ENCODE measurements at places on chromosomes 4 and X.

DNA sequence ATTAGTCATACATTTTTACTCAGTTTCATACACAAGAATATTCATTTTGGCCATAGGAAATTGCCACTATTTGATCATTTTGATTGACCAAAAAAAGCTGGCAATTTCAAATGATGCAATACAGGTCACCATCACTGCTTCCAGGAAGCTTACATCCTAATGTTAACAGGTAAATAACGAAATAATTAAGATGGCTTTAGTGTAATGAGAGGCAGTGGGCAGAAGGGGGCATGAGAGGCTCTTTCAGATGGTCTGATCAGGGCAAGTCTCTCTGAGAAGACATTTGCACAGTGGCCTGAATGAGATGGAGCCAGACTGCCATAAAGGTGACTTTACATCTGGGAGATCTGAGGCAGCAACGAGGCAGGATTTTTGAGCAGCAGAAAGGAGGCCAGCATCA lies 170.7 kb downstream of the SLIT2 start:
- DNase-seq, result peak; percentile 51

GRCh38 chrX:74438764-74439163 lies 17.5 kb downstream of the SLC16A2 start:
- DNase-seq, result no peak

GRCh38 chrX:12910423-12911121 lies 4.2 kb downstream of the TLR8 start:
- no peak for DNase-seq

DNA sequence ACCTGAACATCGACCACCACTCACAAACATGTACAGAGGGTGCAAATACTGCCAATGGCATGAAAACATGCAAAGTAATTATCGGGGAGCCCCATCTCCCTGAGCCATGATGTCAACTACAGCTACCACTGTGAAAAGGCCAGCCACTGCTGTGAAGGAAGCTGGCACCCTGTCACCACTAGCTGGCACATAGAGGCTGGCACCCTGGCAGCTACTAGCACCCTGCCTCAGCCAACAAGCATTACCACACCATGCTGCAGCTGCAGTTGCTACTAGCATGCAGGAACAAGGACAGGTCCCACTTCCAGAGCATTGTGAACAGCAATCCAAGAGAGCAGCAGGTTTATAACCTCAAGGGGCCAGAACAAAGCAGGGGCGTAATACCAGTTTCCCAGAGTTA lies 81.4 kb downstream of the PRR32 start:
- DNase-seq, result no peak

- no peak for DNase-seq
These were observed 14.8 kb upstream of the PPARGC1A start for GRCh38 chr4:23904639-23905071.

DNA sequence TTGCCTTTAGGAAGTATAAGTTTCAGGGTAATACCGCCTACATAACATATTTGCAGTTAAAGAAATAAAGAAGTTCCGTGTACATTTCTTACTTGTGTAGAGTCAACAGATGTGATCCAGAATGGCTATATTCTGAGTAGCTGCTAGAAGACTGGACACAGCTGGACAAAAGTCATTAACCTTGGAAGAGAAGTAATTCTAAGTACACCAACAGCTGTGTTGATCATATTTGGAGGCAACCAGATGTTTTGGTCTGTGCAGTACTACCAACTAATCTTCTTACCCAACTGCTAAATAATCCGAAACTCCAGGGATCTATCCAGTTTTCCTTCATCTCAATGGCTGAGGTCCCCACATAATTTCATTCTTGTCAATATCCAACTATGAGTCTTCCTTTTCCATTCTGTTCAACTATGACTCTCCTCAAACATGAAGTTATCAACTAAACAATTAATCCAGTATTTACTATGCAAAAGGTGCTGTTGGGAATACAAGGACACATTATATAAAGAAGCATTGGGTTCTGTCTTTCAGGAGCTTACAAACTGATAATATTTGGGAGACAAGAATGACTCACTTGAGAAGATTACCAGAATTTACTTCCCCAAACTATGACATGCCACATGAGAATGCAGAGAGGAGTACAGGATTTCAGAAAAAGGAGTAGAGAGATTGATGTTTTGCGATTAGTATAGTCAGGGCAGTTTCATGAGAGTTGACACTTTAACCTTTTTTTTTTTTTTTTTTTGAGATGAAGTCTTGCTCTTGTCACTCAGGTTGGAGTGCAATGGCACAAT lies 78.2 kb downstream of the COL4A6 start:
- no peak for DNase-seq

GRCh38 chrX:40780082-40780481 lies 44.7 kb upstream of the MED14 start:
- no peak for DNase-seq

GRCh38 chrX:115949900-115950822 lies 220.4 kb upstream of the AGTR2 start:
- DNase-seq, result no peak

DNA sequence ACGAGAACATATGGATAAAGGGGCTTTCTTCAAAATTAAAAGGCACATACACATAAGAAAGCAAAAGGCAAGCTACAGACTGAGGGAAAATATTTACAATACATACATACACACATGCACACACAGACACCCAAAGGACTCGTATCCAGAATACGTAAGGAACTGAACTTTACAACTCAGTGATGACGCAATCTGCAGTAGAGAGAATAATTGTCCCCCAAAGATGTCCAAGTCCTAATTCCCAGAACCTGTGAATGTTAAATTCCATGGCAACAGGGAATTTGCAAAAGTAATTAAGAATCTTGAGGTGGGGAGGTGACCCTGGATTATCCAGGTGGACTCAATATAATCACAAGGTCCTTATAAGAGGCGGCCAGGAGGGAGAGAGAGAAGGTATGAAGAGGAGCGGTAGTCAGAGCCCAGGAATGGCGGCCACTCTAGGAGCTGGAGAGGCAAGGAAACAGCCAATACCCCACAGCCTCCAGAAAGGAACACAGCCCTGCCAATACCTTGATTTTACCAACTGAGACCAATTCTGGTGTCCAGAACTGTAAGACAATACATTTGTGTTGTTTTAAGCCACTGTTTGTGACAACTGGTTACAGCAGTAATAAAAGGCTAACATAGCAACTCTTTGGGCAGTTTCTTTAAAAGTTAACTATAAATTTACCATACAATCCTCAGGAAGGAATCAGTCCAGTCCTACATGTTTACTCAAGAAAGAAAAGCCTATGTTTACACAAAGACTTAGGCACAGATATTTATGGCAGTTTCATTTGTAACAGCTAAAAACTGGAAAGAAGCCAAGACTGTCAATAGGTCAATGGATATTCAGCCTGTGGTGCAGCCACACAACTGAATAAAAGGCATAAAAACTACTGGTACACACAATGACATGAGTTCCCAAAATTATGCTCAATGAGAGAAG lies 27.3 kb upstream of the STS start:
- no peak for DNase-seq

- DNase-seq, result no peak
These were observed 34.3 kb downstream of the TRIM61 start for GRCh38 chr4:164943192-164943591.

- no peak for DNase-seq
These were observed 29.8 kb upstream of the TEX13C start for GRCh38 chrX:125289920-125290319.

DNA sequence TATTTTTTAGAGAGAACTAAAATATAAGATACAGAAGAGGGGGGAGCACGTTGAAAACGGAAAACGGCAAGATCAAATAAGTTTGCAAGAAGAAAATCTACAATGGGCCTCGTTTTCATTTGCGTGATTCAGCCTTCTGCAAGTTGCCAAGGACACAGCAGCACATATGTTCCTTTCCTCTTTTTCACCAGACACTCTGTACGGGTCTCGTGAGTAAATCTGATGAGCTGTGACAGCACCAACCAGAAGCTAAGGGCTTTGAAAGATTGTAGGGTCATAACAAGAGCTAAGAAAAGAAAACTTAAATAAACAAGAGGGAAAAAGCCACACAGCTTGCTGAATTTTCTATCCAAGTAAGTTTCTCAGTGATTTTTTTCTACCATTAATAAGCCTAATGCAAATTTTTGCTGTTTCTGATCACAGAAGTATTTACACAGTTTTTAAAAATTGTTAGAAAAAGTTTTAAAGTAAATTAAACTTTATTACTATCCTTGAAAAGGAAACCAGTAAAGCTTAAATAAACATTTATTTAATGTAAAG lies 63.4 kb downstream of the SCML2 start:
- no peak for DNase-seq

DNA sequence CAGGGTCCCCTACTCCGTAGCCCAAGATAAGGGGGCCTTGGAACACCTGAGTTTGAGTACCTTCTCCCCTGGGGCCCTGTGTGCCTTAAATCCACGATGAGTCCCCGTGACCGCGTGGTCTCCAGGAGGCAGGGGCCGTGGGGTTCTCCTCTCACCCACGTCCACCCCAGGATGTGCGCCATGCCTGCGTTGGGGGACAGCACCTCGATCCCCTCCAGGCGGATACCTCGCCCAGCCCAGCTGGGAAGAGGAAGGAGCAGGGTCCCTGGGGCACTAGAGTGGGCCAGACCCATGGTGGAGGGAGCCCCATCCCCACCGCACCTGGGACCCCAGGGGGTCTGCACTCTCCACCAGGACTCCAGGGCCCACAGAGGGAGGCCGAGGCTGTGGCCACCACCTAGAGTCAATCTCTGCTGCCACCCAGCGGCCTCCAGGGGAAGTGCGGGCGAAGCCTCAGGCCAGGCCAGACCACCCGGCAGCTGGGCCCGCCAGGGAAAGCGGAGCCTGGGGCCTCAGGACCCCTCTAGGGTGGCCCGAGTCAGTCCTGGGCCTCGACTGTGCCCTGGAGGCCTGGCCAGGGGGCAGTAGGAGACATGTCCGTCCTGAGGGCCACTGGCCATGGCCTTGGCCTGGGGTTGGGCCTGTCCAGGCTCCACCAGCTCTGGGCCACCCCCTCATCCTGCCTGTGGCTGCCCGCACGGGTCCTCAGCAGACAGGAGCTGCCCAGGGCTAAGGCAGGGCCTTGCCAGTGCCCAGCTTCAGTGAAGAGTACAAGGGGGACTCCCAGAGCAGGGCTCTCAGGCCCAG lies 55.0 kb downstream of the FAM53A start:
- peak; percentile 82 for DNase-seq

DNA sequence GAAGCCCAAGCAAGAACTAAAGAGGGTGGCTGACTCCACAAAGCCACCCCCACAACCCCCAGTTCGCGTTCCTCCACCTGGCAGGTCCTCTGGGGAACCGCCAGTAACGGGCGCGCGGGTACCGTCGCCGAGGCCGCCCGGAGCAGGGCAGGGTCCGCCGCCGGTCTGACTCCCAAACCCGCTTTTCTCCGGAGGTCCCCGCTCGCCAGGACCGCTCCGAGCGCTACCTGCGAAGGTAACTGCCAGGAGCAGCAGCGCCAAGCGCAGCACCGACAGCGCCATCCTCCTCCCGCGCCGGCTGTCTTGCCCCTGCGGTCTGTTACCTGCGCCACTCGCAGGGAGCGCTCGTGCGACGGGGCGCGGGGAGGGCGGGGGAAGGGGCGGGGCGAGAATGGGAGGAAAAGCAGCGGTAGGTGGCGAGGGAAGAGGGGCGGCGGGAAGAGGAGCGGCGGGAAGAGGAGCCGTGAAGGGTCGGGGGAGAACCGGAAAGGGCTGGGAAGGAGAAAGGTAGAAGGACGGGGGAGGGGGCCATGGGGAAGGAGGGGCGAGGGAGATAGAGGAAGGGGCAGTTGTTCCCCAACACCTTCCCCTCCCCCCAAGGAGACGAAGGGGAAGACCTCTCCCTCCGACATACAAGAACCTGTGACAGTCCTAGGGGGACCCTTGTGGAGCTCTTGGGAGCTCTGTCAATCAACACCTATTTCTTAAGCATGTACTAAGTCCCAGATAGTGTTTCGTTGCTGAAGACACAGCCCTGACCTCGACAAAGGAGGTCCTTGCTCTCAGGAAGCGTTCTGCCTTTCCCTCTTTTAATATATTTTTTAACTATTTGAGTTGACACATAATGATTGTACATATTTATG lies at the start of gene SPINK2:
TSS of gene SPINK2 (minus strand) at position 321 of the 863 bp plus-strand sequence. CDS start at position 282, 39 bp downstream.
- DNase-seq, result peak; percentile 83

DNA sequence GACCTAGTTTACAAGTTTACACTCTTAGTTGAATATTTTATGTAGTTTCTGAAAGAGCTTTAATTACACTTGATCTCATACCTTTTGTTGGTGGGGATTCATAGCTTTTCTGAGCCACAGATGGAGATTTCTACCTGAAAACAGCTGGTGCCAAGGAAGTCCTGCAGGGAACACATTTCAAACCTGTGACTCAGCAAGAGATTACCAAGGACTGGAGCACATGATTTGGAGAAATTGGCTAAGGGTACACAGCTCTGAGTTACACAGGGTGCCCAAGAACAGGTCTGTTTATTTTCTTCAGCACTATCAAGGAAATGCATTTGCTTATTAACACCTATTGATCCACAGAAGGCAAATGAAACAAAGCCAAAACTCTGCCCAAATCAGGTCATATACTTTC lies 691.5 kb downstream of the KCTD8 start:
- no peak for DNase-seq

GRCh38 chr4:98963538-98964433 lies 31.7 kb upstream of the METAP1 start:
- DNase-seq, result no peak

DNA sequence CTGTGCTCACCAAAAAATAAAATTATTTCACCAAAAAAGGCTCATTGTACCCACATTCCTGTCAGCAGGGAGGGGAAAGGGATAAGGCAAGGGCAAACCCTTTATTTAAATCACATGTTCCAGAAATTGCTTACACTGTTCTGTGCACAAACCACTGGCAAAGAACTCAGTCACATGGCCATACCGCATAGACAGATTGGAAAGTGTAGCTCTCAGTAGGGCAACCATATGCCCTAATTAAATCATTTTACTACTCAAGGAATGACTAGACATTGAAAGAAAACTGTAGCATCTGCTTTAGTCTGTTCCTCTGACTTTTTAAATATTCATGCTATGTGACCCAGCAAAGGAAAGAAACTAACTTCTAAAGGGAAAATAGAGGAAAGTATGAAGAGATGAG lies 119.2 kb upstream of the FAM241A start:
- DNase-seq, result no peak

GRCh38 chr4:160947653-160948052 lies 1216.1 kb downstream of the FSTL5 start:
- no peak for DNase-seq

DNA sequence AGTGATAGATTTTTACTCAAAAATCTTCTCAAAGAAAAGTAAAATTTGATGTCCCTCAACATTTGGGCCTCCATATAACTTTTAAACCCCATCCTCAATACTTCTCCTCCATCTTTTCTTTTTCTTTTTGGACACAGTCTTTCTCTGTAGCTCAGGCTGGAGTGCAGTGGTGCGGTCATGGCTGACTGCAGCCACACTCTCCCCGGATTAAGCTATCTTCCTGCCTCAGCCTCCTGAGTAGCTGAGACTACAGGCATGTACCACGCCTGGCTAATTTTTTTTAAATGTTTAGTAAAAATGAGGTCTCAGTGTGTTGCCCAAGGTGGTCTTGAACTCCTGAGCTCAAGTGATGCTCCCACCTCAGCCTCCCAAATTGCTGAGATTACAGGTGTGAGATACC lies 33.1 kb downstream of the KDM6A start:
- no peak for DNase-seq

GRCh38 chr4:113673450-113673849 lies 88.1 kb downstream of the CAMK2D start:
- DNase-seq, result peak; percentile 70

- no peak for DNase-seq
These were observed 565.8 kb downstream of the GRXCR1 start for GRCh38 chr4:43458293-43458692.

Measured in activated CD4-positive, alpha-beta T cell treated with anti-CD3 and anti-CD28 coated beads for 36 hours (primary cell).